GM04503 (cell line): ENCODE measurements at places on chromosomes 1 and 21.

DNA sequence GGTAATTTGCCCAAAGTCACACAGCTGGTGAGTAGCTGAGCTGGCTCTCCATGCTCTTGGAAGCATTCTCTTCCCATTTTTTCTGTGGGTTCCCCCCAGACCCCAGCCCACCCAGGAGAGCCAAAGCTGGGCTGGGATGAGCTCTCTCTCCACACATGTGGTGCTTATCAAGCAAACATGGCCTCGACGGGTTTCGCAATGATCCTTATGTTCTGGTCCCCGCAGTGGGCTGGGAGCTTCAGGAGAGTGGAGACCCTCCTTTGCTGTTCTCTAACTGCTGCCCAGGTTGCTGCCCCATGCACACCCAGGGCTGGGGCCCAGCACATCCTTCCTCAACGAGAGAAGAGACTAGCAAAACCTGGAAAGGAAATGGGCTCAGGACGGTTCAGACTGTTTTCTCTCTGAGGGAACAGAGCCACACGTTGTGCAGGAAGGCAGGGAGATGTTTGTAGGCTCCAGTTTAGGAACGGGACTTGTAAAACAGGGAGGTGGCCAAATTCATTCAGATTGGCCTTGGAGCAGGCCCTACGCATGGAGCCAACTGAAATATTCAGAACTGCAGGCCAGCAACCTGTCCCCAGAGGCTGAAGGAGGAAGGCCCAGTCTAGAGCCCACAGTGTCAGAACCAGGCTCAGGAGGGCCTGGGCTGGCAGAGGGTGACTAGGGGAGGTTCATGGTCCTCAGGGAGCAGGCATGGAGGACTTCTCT lies 27.2 kb upstream of the CSF1 start:
- DNase-seq, result no peak

DNA sequence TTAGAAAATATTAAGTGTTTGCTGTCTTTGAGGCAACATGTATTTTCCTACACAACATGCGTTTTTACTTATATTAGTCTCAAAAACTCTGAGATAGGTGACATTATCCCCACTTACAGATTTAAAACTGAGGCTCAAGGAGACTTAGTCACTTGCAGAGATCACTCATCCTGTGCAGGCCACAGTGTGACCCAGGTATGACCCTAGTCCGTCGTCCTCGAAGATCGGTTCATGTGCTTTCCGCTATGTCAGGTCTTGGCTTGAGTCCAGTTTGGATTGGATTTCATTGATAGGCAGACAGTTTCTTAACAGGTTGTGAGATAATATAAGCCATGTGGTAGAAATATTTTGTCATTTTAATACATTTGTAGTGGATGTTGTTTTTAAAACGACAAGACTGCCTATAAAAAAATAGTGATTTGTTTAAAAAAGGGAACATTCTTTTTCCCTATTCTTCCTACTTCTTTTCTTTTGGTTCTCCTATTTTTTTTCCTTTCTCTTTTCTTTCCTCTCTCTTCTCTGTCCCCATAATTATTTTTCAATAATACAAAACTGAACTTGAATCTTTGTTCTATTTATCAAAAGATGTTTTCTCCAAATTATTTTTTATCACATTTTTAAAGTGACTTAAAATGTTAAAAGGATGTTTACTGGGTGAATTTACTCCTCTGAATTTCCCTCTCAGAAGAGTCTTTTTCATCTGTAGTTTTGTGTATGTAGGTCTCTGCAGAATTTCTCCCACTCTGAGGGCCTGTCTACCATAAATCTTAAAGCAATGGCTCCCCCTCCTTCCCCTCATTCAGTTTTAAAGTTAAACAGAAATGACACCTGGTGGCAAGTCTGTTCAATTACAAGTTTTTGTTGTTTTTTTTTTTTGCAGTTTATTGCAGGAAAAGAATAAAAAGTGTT lies 81.8 kb downstream of the PHTF1 start:
- no peak for DNase-seq

DNA sequence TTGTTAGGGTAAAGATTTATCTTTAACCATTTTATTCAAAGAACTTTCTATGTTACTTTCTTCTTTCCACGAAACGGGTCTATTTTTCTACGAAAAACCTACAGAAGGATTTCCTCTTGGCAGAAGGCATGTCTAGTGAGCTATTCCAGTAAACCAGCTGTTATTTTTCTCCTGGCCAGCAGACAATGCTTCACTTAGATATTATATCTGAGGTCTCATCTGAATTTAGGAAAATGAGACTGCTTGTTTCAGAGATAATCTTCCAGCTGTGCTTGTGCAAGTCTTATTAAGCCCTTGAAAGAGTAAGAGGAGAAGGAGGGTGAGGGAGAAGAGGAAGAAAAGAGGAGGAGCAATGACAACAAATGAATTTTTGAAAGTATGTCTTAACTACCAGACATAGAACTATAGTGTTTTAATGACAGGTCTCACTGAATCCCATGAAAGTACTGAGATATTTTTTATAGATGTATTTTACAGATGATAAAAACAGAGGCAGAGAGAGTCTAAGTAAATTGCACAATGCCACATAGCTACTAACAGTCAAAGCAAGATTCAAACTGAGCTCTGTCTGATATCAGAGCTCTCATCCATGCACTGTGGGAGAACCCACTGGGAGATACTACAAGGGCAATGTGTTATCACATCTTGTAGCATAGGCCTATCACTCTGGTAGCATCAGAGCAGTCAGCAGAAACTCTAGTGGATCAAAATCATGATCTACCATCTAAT lies 54.6 kb upstream of the SAMSN1 start:
- no peak for DNase-seq

DNA sequence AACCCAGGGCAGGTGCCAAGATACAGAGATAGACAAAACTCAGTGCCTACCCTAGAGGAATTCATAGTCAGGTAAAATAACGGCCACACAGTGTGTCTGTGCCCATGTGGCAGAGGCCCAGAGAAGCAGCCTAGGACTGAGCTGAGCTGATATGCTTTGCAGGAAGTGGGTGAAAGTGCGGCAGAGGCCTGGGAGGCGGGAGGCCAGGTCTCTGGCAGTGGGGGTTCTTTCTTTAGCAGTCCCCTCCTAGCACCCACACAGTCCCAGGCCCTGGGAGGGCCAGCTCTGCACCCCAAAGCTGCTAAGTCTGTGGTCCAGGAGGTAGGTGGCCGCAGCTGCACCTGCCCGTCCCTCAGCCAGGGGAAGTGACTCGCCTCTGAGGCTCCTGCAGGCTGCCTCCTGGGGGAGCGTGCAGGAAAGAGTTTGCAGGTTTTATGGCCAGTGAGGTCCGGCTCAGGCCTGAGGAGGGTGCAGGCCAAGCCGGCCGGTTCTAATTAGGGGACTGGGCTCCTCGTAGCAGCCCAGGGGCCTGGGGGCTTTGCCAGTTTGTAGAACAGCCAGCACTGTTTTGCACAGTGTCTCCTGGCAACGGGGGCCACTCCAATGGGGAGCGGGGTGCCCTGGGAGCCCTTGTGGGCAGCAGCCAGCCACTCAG lies 107.9 kb downstream of the SPSB1 start:
- DNase-seq, result no peak

GRCh38 chr1:110888049-110888448 lies 15.1 kb downstream of the CD53 start:
- no peak for DNase-seq

- no peak for DNase-seq
These were observed 76.5 kb downstream of the ATP1A1 start for GRCh38 chr1:116449578-116449977.

- peak; percentile 31 for DNase-seq
These were observed 34.0 kb upstream of the SLC45A3 start for GRCh38 chr1:205714190-205714905.

- no peak for DNase-seq
These were observed 421.4 kb upstream of the RUNX1 start for GRCh38 chr21:35470522-35470921.

- DNase-seq, result no peak
These were observed 744 bp upstream of the DDX20 start for GRCh38 chr1:111754984-111755330.

- no peak for DNase-seq
These were observed 45.8 kb downstream of the CLDN14 start for GRCh38 chr21:36434144-36434543.

DNA sequence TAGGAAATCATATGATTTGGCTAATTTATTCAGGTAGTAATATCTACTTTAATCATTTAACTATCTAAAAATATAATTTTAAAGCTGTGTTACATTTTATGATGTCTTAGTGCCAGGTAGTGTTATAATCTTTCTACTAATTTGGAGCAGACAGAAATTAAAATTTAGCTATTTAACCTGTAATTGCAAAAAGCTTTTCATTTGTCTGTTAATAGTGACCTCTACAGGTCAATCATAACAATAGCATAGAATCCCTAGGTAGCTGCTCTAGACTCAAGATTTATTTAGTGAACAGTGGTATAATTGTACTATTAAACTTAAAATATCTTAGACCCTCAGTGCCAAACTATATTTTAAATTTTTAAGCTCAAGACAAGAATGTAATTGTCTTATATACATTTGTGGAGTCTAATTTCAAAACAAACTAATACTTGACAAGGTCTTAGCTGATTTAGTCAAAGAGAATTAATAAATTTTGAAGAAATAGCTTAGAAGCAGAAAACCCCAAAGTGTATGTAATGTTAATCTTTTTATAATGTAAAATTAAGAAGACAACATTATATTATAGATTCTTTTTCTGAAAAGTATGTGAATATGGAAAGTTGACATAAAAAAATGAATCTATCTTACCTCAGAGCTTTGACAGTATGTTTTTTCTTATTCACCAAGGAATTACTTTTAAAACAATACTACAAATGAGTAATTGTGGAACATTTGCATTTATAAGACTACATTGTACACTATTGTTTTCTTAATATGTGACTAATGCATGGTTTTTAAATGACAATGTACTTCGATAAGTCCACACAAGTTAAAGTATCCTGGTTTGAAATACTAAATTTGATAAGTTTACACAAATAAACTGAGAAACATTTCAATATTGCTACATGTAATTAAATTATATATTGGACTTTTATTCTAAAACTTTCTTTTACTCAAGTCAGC lies 64.1 kb upstream of the RNPC3 start:
- DNase-seq, result no peak

DNA sequence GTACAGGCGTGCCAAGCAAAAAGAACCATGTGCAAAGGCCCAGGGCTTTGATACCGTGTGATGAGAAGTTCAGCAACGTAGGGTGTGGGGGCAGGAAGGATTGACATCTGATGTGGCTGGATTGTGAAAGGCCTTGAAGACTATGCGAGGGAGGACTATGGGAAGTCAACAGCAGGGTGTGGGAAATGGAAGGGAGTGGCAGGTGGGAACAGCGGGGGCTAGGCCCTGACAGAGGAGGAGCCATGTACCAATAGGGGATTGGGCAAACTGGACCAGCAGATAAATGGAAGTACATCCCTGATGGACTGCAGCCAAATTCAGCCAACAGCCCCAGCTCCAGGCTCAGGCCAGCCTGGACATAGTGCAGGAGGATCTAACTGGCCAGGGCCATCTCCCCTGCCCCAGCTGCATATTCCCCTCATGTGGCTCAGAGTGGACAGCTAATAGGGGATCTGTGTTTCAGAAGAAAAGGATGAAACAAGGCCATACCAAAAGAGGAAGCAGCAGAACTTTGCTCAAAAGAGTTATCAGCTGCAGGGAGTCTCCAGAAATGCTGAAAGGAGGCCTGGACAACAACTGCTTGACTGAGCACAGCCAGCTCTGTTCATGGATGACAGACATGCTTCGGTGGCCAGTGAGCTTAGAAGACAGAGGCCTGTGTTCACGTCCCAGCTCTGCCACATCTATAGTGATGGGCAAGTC lies 140.2 kb upstream of the SGIP1 start:
- DNase-seq, result no peak

DNA sequence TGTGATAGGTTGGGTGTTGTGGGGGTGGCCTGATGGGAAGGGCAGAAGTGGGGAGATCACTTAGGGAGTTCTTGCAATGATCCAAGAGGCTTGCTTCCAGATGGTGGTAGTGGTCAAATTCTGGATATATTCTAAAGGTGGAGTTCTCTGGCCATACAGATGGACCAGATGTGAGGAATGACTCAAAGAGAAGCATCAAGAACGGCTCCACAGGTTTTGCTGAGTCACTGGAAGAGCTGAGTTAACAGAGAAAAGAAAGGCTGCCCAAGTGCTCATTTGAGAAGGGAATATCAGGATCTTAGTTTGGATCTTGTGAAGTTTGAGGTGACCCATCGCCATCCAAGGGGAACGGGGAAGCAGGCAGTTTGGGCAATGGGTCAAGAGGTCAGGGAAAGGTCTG lies 192.9 kb upstream of the GALNT2 start:
- no peak for DNase-seq

GRCh38 chr1:224714553-224714952 lies 98.4 kb downstream of the CNIH3 start:
- no peak for DNase-seq

DNA sequence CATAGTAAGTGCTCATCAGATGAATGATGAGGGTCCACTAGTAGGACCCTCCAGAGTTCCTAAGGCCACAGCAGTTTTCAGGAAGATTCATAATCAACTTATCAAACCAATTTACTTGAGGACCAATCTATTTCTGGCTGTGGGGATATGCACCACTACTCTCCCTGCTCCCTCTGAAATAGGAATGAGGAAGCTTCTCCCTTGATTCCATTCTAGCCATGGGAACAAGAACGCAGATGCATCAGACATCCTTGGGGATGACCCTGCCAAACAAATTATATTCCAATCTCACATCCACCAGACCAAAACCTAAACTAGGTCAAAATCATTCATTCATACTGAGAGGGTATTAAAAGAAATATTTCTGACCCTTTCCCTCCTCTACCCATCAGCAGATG lies 31.5 kb downstream of the JAK1 start:
- no peak for DNase-seq

GRCh38 chr1:13617773-13618172 lies 34.1 kb downstream of the PDPN start:
- DNase-seq, result no peak

DNA sequence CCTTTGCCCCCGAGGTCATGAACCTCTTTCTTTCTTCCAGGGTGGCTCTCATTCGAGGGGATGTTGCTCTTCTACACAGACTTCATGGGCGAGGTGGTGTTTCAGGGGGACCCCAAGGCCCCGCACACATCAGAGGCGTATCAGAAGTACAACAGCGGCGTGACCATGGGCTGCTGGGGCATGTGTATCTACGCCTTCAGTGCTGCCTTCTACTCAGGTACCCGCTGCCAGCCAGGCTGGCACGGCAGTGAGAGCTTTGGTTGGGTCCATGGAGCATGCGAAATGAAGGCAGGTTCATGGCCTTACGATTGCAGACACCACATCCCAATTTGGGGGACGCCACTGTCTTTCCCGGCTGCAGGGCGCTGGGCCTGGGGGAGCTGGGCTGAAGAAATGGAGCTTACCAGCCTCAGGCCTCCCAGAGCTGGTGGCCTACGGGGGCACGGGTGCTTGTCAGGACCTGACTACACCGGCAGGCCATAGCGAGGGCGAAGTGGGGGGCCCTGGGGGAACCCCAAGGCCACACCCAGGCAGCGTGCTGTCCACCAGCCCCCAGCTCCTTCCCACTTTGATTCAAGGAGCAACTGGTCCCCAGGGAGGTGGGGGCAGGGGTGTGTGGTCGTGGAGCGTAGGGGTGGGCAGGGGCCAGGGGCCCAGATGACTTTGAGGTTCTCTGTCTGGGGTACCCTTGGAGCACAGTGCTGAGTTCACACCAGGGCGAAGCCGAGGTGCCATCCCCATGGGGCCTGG lies 20.0 kb downstream of the SLC45A1 start:
- no peak for DNase-seq

- DNase-seq, result no peak
These were observed 2.6 kb downstream of the GTF2B start for GRCh38 chr1:88888750-88889149.

GRCh38 chr1:41323243-41323642 lies 38.0 kb upstream of the FOXO6 start:
- no peak for DNase-seq
